ENCODE measurements at places on chromosomes 4 and X.

DNA sequence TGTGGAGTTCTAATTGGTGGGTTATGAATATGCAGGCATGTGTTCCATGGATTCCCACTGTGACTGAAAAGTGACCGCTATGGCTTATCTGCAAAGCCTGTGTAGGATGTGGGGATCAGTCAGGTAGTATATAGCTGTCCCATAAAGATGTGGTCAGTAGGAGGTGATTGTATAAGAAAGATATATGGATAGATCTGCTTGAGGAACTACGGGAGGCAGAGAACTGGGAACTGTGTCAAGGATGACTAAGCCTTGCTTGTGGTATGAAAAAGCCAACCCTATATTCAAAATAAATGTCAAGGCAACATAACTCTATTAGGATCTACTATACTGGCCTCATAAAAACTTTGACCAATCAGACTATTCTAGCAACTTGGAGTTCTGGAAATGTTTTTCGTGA, 185.2 kb downstream of the KLHL4 start:
- no peak overlapping the region for H3K27ac ChIP-seq
- H3K36me3 ChIP-seq = no peaks in the 10 kb centered on the region
- no peaks in the 10 kb centered on the region for H3K4me1 ChIP-seq
- H3K27me3 ChIP-seq = no peaks in the 10 kb centered on the region
- DNase-seq = no peak
- no peak overlapping the region for H3K4me3 ChIP-seq

GRCh38 chr4:139986106-139986505, 167.9 kb downstream of the MAML3 start:
- no peaks in the 10 kb centered on the region for H3K4me1 ChIP-seq
- no peak overlapping the region for H3K27ac ChIP-seq
- no peaks in the 10 kb centered on the region for H3K36me3 ChIP-seq
- DNase-seq = no peak

GRCh38 chrX:67731061-67731460, 187.2 kb downstream of the AR start:
- no peaks in the 10 kb centered on the region for H3K4me1 ChIP-seq
- no peak overlapping the region for H3K4me3 ChIP-seq
- DNase-seq = no peak
- H3K27me3 ChIP-seq = no peaks in the 10 kb centered on the region
- no peaks in the 10 kb centered on the region for H3K36me3 ChIP-seq

- no peaks in the 10 kb centered on the region for H3K4me1 ChIP-seq
- no peak overlapping the region for H3K4me3 ChIP-seq
- no peak overlapping the region for H3K27ac ChIP-seq
- no peak for DNase-seq
- no peaks in the 10 kb centered on the region for H3K27me3 ChIP-seq
Measured at GRCh38 chr4:42816189-42816879, 76.2 kb upstream of the GRXCR1 start.

DNA sequence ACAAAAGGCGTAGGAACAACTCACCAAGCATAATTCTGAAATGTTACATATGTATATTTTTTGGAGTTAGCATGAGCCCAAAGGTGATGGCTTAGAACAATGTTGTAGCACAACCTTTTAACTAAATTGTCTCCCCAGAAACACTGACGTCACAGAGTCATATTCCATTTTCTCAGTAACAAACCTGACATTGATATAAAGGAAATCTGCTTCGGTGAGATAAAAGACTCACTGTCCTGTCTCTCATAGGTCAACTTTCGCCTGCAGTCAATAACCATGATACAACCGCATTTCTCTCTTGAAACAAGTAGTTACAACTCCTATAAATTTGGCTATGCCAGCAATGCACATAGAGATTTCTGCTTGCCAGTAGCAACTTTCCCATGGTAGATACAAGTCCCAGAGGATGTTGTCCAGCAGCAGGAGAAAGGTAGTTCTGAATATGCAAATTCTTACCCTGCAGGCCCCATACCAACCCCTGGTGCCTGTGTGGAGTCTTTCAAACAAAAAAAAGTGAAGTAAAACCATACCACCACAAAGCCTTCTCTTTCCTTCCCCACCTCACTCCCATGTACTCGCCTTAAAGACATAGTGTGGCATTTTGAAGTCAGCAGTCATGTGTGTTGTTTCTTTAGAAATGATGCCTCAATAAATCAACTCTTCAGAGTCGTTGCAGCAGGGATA, 47.9 kb downstream of the MTM1 start:
- no peak overlapping the region for H3K27ac ChIP-seq
- DNase-seq = no peak
- H3K4me1 ChIP-seq = no peaks in the 10 kb centered on the region
- H3K4me3 ChIP-seq = no peak overlapping the region
- no peaks in the 10 kb centered on the region for H3K36me3 ChIP-seq
- no peaks in the 10 kb centered on the region for H3K27me3 ChIP-seq

DNA sequence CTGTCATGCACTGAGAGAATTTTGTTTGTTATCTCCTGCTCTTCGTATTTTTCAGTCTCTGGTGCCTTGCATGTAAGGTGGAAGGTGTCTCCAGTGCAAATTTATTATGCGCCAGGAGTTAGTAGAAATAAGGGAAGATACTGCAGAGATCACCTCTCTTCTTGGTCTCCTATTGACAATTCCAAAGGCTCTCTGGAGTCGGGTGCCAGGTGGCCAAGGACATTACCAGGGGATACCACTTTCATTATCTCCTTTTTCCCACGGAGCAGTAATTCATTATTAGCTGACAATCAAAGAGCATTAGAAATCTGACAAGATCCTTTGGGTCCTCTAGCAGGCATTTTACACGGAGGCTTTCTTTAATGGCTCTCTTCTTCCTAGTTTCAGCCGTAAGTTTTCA, 26.0 kb downstream of the ADD1 start:
- no peak for DNase-seq
- H3K27me3 ChIP-seq = no peaks in the 10 kb centered on the region
- no peaks in the 10 kb centered on the region for H3K36me3 ChIP-seq
- H3K4me3 ChIP-seq = peak overlapping the region; percentile 71
- peaks cover 49% of the 10 kb centered on the region for H3K4me1 ChIP-seq
- peak overlapping the region; percentile 83 for H3K27ac ChIP-seq

DNA sequence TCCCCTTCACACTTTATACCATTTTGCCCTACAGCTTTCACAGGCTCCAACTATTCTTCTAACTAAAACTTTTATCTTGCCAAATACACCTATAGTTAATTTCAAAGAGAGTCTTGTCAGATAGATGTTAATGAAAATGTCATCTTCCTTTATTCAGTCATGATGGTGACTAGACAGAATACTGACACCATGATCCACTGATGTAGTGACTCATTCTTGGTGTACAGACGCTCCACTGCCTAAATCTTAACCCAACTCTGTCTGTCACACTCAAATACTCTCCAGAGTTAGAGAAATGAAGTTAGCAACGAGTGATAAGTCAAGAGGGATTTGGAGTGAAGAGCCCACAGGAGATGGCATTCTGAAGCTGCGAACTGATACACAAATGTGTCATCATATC, 32.1 kb upstream of the HDAC8 start:
- H3K27ac ChIP-seq = no peak overlapping the region
- no peaks in the 10 kb centered on the region for H3K36me3 ChIP-seq
- H3K27me3 ChIP-seq = no peaks in the 10 kb centered on the region
- H3K4me3 ChIP-seq = no peak overlapping the region
- DNase-seq = no peak

- H3K36me3 ChIP-seq = no peaks in the 10 kb centered on the region
- H3K27me3 ChIP-seq = no peaks in the 10 kb centered on the region
- H3K4me3 ChIP-seq = no peak overlapping the region
- no peaks in the 10 kb centered on the region for H3K4me1 ChIP-seq
Measured at GRCh38 chr4:52299120-52299519, 248.0 kb downstream of the SPATA18 start.

DNA sequence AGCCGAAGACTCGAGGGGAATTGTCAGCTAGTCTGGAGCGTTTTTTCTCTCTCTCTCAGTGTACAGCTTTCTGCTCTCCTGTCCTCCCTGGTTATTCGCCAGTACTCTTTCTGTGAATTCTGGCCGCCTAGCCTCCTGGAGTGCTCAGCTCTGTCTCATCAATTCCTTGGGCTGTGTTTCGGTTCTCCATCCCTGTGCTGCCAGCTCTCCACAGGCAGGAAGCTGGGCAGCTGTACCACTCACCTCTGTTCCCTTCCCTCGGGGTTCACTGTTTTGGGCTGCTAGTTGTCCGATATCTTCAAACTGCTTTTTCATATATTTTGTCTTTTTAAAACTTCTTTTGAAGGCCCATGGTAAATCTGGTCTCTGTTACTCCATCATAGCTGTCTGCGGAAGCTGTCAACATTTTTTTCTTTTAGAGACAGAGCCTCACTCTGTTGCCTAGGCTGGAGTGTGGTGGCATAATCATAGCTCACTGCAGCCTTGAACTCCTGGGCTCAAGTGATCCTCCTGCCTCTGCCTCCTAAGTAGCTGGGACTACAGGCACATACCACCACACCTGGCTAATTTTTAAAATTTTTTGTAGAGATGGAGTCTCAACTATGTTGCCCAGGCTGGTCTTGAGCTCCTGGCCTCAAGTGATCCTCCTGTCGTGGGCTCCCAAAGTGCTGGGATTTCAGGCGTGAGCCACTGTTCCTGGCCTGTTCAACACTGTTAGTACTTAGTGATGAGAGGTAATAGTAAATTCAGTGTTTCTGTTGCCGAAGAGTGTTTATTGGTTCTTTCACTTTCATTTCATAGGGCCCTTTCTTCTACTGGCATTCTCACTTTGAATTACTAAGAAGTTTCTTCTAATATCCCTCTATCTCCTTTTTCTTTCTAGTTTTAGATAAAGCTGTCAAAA, 18.6 kb downstream of the ZCCHC4 start:
- DNase-seq = no peak
- no peaks in the 10 kb centered on the region for H3K4me1 ChIP-seq
- H3K27me3 ChIP-seq = no peaks in the 10 kb centered on the region
- peaks cover 2% of the 10 kb centered on the region for H3K36me3 ChIP-seq
- H3K27ac ChIP-seq = no peak overlapping the region

GRCh38 chr4:122691988-122692387, 40.5 kb upstream of the BBS12 start:
- H3K4me3 ChIP-seq = no peak overlapping the region
- DNase-seq = no peak
- H3K36me3 ChIP-seq = no peaks in the 10 kb centered on the region
- no peaks in the 10 kb centered on the region for H3K4me1 ChIP-seq

DNA sequence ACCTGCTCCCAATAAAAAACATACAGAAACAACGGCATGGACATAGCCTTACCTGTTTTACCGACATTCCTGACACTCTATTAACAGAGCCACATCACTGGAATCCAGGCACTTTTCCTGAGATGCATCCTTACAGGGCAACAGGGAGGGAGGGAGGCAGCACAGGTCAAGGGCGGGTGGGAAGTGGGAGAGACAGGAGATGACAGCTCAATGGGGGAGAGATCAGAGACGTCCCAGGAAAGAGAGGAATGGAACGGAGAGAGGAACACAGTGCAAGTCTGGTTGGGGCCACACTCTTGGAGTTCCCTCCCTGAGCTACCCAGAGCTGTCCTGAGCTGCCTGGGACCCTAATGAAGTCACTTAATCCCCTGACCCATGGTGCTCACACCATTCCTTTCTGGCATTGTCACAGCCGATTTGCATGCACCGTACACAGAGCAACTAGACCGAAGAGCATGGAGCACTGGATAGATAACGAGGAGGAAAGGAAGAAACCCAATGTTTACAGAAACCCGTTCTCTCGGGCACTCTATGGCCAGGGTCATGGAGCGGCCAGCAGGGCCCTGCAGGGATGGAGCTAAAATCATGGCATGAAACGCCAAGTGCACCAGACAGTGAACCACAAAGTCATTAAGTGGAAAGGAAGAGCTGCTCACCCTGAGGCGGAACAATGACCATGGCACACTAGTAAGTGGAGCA, 93.1 kb downstream of the NSUN7 start:
- DNase-seq = peak; percentile 32
- peaks cover 9% of the 10 kb centered on the region for H3K4me1 ChIP-seq
- no peak overlapping the region for H3K27ac ChIP-seq
- no peaks in the 10 kb centered on the region for H3K36me3 ChIP-seq

DNA sequence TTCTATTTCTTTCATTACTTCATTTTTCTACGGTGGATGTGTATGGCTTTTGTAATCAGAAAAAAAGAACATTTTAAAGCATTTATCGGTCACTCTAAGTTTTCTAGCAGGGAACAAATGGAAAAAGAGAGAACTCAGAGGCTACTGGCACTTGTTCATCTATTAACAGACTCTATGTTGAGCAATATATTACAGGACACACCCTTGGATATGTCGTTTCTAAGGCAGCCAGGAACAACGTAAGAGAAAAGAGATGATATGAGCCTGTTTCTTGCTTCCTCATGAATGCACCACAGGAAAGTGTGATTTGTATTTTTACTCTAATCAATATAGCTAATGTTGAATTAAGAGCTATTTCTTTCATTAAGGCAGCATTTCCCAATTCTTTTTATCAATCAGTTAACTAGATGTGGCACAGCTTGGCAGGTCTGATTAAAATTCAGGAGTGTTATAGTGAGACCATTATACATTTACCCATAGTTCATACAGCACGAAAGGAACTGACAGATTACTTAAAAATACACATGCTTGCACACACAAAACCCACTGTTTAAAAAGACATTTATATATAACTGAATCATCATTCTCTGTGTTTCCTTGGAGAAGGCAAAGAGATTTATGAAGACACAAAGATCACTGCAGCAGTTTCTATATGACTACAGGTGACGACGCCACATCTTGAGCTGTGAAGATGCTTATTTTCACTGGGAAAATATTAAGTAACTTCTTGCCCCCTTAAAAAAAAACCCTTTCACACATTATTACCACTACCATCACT, 13.0 kb downstream of the RAB9B start:
- H3K36me3 ChIP-seq = no peaks in the 10 kb centered on the region
- no peak overlapping the region for H3K4me3 ChIP-seq
- DNase-seq = no peak

GRCh38 chr4:157072002-157072401, 3.9 kb upstream of the GLRB start:
- no peaks in the 10 kb centered on the region for H3K36me3 ChIP-seq
- no peak overlapping the region for H3K27ac ChIP-seq
- no peaks in the 10 kb centered on the region for H3K4me1 ChIP-seq
- no peak for DNase-seq
- no peaks in the 10 kb centered on the region for H3K27me3 ChIP-seq

DNA sequence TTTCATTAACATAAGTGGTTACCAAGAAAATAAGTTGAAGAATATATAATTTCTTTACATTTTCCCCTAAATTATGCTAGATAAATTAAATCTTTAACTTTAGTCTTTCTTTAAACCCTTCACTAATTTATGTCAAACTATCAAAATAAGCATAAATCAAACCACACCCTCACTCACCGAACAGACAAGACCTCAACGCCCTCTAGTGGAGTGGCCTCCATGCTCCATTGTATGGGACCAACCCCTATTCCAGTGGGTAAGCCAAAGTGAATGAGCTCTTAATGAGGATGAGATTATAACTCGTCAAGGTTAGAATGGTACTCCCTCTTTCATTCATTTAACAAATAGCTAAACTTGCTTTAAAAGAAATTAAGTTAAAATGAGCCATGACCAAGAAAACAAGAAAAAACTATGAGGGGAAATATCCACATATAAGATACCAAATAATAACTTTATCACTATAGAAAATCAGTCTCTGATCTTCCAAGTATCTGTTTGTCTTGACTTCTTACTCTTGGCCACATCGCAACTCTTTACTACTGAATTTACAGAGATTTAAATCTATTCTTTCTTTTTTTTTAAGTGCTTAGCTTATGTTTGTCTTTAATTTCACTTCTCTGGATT, 15.6 kb upstream of the BBS12 start:
- H3K27ac ChIP-seq = no peak overlapping the region
- H3K4me1 ChIP-seq = no peaks in the 10 kb centered on the region
- no peak for DNase-seq
- no peaks in the 10 kb centered on the region for H3K36me3 ChIP-seq
- H3K27me3 ChIP-seq = no peaks in the 10 kb centered on the region
- no peak overlapping the region for H3K4me3 ChIP-seq

Data from kidney (tissue), 22 donors.